Thymus (tissue), 14 donors: ENCODE measurements at places on chromosomes 2 and 18.

DNA sequence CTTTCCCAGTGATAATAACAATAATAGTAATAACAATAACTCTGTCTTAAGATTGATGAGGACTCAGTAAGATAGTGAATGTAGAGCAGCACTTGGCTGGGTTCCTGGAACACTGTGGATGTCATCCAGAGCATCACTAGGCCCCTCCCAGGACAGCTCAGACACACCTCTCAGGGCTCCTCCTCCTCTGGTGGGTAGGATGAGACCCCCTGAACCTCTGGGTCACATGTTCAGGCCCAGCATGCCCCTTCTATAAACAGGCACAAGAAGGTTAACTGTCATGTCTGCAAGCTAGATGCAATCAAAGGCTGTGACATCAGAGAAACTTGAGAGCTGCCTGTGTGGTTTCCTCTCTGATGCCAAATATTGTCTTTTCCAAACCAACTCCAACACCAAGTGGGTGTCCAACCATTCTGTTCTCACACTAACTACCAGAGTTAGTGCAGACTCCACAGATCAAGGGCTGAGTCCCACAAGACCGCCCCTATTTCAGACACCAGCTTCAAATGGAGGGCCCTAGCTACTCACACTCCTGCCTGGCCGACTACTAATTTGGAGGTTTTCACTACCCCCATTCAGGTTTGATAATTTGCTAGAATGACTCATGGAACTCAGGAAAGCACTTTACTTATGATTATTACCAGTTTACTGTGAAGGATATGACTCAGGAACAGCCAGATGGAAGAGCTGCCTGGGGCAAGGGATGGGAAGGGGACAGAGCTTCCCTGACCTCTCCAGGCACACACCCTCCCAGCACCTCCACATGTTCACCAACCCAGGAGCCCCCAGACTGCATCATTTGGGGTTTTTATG, 46.4 kb upstream of the BZW1 start:
- no peak for DNase-seq

DNA sequence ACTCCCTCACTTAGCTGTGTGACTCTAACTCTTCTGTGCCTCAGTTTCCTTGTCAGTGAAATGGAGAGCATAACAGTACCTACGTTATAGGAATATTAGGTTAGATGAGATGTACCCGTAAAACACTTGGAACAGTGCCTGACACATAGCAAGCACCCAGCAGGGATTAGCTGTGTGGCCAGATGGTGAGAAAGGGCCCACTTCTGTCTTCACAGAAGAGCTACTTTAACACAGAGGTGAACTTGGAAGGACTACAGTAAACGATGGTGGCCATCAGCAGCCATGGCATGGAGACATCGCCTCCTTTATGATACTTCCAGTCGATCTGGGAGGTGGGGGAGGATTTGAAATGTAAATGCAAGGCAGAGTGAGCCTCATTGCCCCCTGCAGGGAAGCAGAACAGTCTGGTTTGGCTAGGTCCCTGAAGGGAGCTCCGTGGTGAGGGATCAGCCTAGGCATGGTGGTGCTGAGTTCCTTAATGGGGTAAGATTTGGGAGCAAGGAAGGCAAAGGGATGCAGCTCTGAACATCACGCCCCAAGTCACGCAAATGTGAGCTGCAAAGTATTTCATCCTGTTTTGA, 101.7 kb upstream of the ALPP start:
- DNase-seq, result no peak

DNA sequence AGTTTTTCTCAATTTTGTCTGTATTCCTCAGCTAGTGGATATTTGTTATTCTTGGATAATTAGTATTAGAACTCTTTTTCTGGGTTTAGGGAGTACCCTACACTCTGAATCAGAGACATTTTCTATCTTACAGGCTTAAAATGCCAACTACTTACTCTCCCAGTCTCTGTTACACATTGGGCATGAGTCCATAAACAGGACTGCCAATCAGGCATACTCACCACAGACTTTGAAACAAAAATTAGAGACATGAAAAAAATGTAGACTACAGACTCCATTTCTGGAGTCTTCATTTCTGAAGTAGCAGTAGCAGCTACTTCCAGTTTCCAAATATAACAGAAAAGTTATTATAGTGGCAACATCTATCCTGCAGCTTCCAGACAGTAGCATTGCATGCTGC, 279.7 kb downstream of the MBD5 start:
- no peak for DNase-seq

DNA sequence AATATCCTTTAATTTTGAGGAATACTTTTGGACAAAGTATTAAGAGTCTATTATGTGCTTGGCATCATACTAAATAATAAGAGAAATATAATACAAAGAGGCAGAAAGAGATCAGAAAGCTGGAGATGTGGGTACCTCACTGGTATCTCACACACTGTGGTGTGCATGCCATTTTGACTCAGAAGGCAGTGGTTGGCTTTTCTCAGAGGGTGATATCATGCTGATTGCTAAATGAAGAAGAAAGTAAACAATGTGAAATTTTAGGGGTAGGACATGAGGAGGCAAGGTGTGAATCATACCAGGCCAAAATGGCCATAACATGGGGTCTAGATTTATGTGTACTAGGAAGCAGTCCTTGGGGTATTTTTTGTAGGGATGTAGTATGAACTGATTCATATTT, 16.6 kb upstream of the SPOPL start:
- DNase-seq, result no peak
